ENCODE measurements at places on chromosomes 3 and 15.

- no peak for DNase-seq
Observed at GRCh38 chr15:82568986-82569385, 28.7 kb upstream of the RPS17 start.

- no peak for DNase-seq
Observed at GRCh38 chr15:33119865-33120264, 74.6 kb downstream of the FMN1 start.

DNA sequence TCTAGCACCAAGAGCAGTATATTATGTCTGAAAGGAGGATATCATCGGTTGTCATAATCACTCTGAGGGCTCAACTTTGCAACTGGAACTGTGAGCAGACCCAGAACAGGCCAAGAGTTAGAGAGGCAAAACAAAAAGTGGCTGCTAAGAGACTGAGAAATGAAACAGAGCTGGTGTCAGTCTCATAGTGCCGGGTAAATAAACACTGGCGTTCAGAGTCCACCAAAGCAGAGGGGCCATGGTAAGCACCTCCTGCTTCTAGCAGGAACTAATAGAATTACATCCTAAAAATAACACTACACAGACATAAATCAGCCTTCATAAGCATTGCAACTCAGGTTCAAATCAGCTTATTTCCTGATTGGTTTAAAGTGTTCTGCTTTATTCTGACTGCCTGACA lies 10.3 kb upstream of the IL12A start:
- DNase-seq: no peak

- no peak for DNase-seq
Observed at GRCh38 chr15:66149871-66150270, 103.7 kb downstream of the MEGF11 start.

DNA sequence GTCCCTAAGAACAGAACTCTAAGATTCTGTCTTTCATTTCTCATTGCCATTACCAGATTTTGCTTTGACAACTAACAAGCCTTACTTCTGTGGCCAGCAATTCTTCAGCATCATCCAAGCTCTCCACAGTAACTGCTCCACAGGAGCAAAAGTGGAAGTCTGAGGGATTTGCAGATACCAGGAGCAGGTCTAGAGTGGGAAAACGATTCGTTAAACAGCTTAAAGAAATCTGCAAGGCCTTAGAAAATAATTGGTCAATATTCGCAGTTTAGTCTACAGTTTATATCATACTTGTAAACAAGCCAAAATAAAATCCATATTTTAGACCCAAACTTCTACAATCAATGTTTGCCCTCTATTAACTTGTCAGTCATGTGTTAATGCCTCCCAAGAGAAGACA lies 24.1 kb downstream of the MYH15 start:
- DNase-seq: no peak

DNA sequence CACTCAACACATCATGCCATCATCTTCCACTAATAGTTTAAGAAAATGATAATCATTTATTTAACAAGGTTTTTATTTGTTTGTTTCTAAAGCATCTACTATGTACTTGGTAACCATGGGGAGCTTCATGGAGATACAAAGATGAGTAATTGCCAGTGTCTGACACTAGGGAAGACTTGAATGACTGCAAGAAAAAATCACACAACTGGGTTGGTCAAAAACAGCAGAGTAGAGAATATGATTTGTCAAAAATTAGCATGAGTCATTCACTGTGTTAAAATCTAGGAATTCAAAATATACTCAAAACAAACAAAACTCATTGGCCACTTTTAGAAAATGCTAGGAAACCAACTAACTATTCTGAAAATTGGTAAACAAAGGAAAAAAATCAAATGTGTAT lies 6.3 kb downstream of the BNC1 start:
- no peak for DNase-seq

DNA sequence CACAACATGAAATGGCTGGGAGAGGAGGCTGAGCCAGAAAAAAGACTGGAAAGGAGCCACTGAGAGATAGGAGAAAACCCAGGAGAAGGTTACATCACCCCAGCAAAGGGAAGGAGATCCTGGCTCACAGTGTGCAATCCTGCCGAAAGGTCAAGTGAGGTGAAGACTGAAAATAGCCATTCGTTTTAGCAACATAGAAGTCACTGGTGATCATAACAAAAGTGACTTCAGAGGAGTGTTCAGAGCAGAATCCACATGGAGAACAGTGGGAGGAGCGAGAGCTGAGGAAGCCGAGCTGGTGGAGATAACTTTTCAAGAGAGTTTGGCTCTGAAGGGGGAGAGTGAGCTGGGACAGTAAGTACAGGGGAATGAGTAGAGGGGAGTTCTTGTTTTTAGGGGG lies 5.4 kb upstream of the HEG1 start:
- DNase-seq: no peak

- no peak for DNase-seq
Observed at GRCh38 chr15:41231422-41232226, 556 bp downstream of the CHP1 start.

GRCh38 chr3:184314363-184314699 lies at the start of gene EIF4G1:
Gene EIF4G1 (plus strand): TSS chr3:184314606. CDS start chr3:184315797, 1,191 bp downstream.
- peak; percentile 90 for DNase-seq
